ENCODE measurements at places on chromosomes 2 and 18. TPM values are rescaled to one million over a fixed set of nuclear protein-coding genes. Genes with fewer than 3 reads are reported as not detected.

DNA sequence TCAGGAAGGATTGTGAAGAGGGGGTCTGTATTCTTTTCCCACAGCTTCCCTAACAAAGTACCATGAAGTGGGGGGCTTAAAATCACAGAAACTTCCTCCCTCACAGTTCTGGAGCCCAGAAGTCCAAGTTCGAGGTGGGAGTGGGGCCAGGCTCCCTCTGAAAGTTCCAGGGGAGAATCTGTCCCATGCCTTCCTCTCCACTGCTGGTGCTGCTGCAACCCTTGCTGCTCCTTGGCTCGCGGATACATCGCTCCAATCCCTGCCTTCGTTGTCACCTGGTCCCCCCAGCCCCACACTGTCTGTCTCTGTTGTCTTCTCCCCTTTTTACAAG is 134.1 kb downstream of the DDX1 start:
- H3K27me3 ChIP-seq: no peaks in the 10 kb centered on the region
- no peaks in the 10 kb centered on the region for H3K36me3 ChIP-seq
- no peak overlapping the region for H3K4me3 ChIP-seq
- DNase-seq: no peak
- no peak overlapping the region for H3K27ac ChIP-seq
- peaks cover 13% of the 10 kb centered on the region for H3K4me1 ChIP-seq

GRCh38 chr2:15671842-15672815 is 80.5 kb downstream of the DDX1 start:
- H3K27me3 ChIP-seq: no peaks in the 10 kb centered on the region
- no peak overlapping the region for H3K27ac ChIP-seq
- no peaks in the 10 kb centered on the region for H3K4me1 ChIP-seq
- DNase-seq: no peak

- H3K4me1 ChIP-seq: no peaks in the 10 kb centered on the region
- DNase-seq: no peak
- H3K36me3 ChIP-seq: no peaks in the 10 kb centered on the region
- H3K27me3 ChIP-seq: no peaks in the 10 kb centered on the region
- H3K4me3 ChIP-seq: no peak overlapping the region
Measured at GRCh38 chr18:59047321-59048047, 92.2 kb upstream of the SEC11C start.

Gene MRPL44
- total RNA-seq: 34.9 TPM

GRCh38 chr2:165219481-165219880 is 15.6 kb upstream of the SCN3A start:
- H3K4me1 ChIP-seq: no peaks in the 10 kb centered on the region
- no peak overlapping the region for H3K27ac ChIP-seq
- no peaks in the 10 kb centered on the region for H3K36me3 ChIP-seq

GRCh38 chr18:61637319-61637718 is 255.5 kb downstream of the RNF152 start:
- no peak overlapping the region for H3K4me3 ChIP-seq
- H3K27ac ChIP-seq: no peak overlapping the region
- no peak for DNase-seq

- DNase-seq: no peak
- H3K27ac ChIP-seq: no peak overlapping the region
- H3K4me1 ChIP-seq: peaks cover 6% of the 10 kb centered on the region
- H3K36me3 ChIP-seq: no peaks in the 10 kb centered on the region
Measured at GRCh38 chr2:33136056-33136455, 189.3 kb downstream of the LTBP1 start.

- no peak for DNase-seq
- no peak overlapping the region for H3K27ac ChIP-seq
- no peak overlapping the region for H3K4me3 ChIP-seq
- H3K27me3 ChIP-seq: no peaks in the 10 kb centered on the region
- H3K4me1 ChIP-seq: no peaks in the 10 kb centered on the region
Measured at GRCh38 chr18:68865503-68865902, 67.6 kb downstream of the CCDC102B start.

DNA sequence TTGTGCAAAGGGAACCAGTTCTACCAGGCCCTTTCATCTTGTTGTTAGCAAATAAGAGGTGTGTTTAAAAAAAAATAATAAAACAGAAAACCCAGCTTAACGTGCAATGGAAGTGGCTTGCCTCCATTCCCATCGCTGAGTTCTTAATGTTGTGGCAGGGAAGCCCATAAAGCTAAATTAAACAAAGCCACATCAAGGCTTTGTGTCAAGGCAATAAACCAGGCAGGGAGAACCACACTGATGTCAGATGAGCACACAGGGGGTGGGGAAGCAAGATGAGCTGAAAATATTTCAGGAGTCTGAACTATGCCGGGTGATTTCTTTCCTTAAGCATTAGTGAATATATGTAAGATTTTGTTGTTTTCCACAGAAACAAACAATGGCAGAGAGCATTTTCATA is 73.5 kb downstream of the PHLPP1 start:
- no peak overlapping the region for H3K27ac ChIP-seq
- H3K4me3 ChIP-seq: no peak overlapping the region

GRCh38 chr2:67996772-67997527 is 65.9 kb downstream of the C1D start:
- H3K4me1 ChIP-seq: no peaks in the 10 kb centered on the region
- no peak for DNase-seq
- H3K36me3 ChIP-seq: no peaks in the 10 kb centered on the region
- H3K27me3 ChIP-seq: no peaks in the 10 kb centered on the region
- H3K27ac ChIP-seq: no peak overlapping the region

GRCh38 chr2:221397187-221397586 is 174.9 kb downstream of the EPHA4 start:
- peaks cover 8% of the 10 kb centered on the region for H3K4me1 ChIP-seq
- H3K27me3 ChIP-seq: no peaks in the 10 kb centered on the region
- no peak overlapping the region for H3K4me3 ChIP-seq
- H3K36me3 ChIP-seq: no peaks in the 10 kb centered on the region
- DNase-seq: no peak

DNA sequence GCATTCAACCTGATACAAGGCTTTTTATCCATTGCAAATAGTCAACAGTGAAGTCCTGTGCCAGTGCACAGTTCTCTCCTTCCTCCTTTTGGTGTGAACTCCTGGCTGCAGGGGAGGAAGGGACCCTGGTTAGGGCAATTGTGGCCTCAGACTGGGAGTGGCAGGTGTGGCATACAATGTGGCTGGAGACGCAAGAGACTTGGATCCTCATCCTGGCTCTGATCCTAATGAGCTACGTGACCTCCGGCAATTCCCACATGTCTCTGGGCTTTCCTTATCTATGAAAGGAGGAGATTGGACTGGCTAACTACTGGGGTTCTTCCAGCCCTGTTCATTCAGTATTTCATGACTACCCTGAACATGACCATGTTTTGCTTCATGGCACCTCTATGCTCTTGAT is 10.5 kb upstream of the IL1A start:
- peaks cover 10% of the 10 kb centered on the region for H3K4me1 ChIP-seq
- DNase-seq: no peak
- no peaks in the 10 kb centered on the region for H3K27me3 ChIP-seq
- no peak overlapping the region for H3K4me3 ChIP-seq

DNA sequence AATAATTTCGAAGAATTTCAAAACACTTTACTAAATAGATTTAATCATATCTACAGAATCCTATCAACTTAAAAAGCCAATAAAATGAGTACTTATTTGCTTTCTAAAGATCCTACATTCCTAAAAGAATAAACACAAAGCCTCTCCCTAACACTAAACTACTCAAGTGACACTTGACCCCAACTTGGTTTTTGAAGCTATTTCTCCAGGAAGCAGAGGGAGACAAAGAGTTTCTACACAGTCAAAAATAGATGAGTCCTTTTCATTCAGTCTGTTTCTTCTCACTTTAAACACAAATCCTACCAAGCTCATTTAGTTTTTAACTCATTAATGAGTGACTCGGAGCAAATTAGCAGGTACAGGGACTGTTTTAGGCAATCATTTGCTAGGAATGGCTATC is 2.1 kb downstream of the ATL2 start:
- no peak for DNase-seq
- peak overlapping the region; percentile 84 for H3K27ac ChIP-seq
- peaks cover 15% of the 10 kb centered on the region for H3K36me3 ChIP-seq

GRCh38 chr2:47708801-47709499 is 74.0 kb upstream of the MSH6 start:
- DNase-seq: peak; percentile 39
- H3K27ac ChIP-seq: peak overlapping the region; percentile 49
- no peak overlapping the region for H3K4me3 ChIP-seq
- peaks cover 18% of the 10 kb centered on the region for H3K4me1 ChIP-seq
- H3K36me3 ChIP-seq: peaks cover 58% of the 10 kb centered on the region
- no peaks in the 10 kb centered on the region for H3K27me3 ChIP-seq

DNA sequence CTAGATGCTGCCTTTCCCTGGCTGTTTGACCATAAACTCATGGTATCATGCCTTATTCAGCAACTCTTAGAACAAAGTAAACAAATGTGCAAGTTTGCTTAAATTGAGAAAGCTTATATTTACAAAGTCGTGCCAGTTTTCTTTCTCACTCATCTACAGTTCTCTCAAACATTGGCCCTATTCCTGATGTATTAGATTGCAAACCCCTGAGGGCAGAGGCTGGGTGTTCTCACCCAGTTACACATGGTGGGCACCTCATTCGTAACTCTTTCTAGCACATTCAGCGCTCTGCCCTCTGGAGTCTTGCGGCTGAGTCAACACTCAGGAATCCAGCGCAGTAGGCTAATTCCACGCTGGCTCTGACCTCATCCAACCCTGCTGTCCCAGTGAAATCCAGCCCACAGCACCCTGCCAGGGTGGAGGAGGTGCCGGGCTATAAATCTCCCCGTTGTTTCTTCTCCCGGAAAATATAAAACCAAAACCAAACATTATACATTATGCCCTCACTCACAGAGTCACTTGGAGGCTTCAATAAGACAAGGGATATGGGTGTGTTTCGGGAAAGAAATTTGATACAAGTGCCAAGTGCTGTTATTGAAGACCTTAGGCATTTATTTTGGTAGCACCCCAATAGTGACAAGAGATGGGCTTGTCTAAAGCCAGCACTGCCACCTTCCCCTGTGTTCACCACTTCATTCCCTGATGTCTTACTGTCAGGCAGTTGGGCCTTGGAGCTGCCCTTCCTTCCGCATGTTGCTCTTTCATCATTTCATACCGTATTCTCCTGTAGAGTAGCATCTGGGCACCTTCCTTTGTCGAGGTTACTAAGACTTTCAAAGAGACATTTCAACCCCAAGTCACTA is 287.4 kb downstream of the PRKCE start:
- H3K27ac ChIP-seq: peak overlapping the region; percentile 29
- DNase-seq: no peak
- no peak overlapping the region for H3K4me3 ChIP-seq
- H3K36me3 ChIP-seq: peaks cover 22% of the 10 kb centered on the region
- H3K4me1 ChIP-seq: peaks cover 54% of the 10 kb centered on the region

- H3K4me1 ChIP-seq: no peaks in the 10 kb centered on the region
- DNase-seq: no peak
Measured at GRCh38 chr2:88481691-88482336, 29.3 kb upstream of the FOXI3 start.

Gene UGT1A3
- total RNA-seq: not detected

- H3K27me3 ChIP-seq: no peaks in the 10 kb centered on the region
- H3K4me1 ChIP-seq: peaks cover 23% of the 10 kb centered on the region
- no peak for DNase-seq
- peaks cover 7% of the 10 kb centered on the region for H3K36me3 ChIP-seq
Measured at GRCh38 chr2:20680744-20681375, 13.9 kb downstream of the GDF7 start.

GRCh38 chr2:68577183-68577582 is 66.2 kb upstream of the PROKR1 start:
- DNase-seq: no peak
- H3K4me3 ChIP-seq: no peak overlapping the region
- H3K4me1 ChIP-seq: no peaks in the 10 kb centered on the region
- no peaks in the 10 kb centered on the region for H3K36me3 ChIP-seq

Gene SGO2
- total RNA-seq: 14.3 TPM

- H3K4me3 ChIP-seq: peak overlapping the region; percentile 89
- H3K27me3 ChIP-seq: no peaks in the 10 kb centered on the region
- peak overlapping the region; percentile 78 for H3K27ac ChIP-seq
- DNase-seq: peak; percentile 49
Measured at GRCh38 chr2:46943881-46944798, 28.5 kb upstream of the MCFD2 start.

- H3K36me3 ChIP-seq: no peaks in the 10 kb centered on the region
- no peaks in the 10 kb centered on the region for H3K27me3 ChIP-seq
- H3K4me1 ChIP-seq: no peaks in the 10 kb centered on the region
- H3K4me3 ChIP-seq: no peak overlapping the region
Measured at GRCh38 chr2:46816846-46817726, 98.5 kb downstream of the MCFD2 start.

Gene PCARE
- total RNA-seq: not detected

Gene PKP4
- not detected for total RNA-seq

DNA sequence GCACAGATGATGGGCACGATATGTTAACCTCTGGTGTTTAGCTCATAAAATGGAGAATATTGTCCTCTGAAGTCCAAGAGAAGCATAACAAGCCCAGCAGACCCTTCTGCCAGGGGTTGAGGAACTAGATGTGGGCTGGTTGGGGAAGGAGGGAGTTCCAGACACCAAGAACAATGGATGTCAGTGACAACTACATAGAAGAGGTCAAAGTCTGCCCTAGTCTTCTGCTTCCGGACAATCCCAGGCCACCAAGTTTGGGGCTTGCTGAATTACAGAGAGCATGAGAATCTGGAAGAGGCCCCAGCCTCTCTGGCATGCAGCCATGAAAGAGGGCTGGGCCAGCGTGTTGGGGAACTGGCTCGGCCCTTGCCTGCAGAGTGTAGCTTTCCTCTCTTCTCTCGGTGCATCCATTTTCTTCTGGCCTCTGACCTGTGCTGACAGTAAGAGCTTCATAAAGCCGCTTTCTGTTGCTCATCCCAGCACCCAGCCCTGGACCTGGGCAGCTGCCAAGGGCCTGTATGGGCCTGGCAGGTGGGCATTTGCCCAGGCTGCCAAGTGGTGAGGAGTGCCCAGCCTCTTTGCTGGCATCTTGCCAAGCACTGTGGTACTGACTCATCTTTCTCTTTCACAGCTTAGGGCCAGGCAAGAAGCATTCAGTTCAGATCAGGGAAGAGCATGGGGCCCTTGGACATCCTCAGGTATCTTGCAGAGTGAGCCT is 14.6 kb upstream of the LAPTM4A start:
- no peak overlapping the region for H3K4me3 ChIP-seq
- H3K4me1 ChIP-seq: no peaks in the 10 kb centered on the region
- DNase-seq: no peak
- no peaks in the 10 kb centered on the region for H3K36me3 ChIP-seq

DNA sequence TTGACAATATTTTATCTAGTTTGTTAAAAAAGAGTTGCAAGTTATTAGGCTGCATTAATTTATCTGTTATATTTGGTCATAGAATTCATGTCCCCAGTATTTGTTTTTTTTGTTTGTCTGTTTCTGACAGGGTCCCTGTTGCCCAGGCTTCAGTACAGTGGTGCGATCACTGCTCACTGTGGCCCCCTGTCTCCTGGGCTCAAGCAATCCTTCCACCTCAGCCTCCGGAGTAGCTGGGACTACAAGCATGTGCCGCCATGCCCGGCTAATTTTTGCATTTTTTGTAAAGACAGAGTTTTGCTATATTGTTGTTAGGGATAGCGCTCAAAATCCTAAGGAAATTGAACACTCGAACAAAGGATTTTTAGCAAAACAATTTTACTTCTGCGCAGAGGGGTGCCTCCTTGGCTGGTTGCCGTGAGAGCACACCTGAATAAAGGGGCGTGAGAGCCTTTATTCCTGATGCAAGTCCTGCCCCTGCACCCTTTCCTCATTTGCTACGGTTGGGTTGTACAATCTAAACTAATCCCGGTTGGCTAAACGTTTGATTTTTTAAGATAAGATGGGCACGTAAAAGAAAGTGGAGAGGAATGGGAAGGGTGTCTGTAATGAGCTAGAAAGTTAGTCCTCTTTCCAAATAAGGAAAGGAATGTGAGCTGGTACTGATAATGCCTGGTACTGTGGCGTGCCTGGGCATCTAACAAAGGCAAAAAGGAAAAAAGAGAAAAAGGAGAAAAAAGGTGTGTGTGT is 65.5 kb downstream of the COMMD1 start:
- H3K27me3 ChIP-seq: no peaks in the 10 kb centered on the region
- no peaks in the 10 kb centered on the region for H3K36me3 ChIP-seq
- DNase-seq: no peak
- H3K27ac ChIP-seq: no peak overlapping the region
- H3K4me3 ChIP-seq: no peak overlapping the region
- H3K4me1 ChIP-seq: peaks cover 3% of the 10 kb centered on the region
